Peyer's patch (tissue), 4 donors: ENCODE measurements at places on chromosomes 12 and 14. TPM values are rescaled to one million over a fixed set of nuclear protein-coding genes. Genes with fewer than 3 reads are reported as not detected.

Gene PIWIL1
- not detected for total RNA-seq

Gene CCDC175
- total RNA-seq, result not detected

Gene EEF1AKMT3
- total RNA-seq, result 2.5 TPM

Gene NFYB
- 16.5 TPM for total RNA-seq

Gene IRAK3
- 5.5 TPM for total RNA-seq

Gene GALNT9
- total RNA-seq, result not detected

Gene CD4
- total RNA-seq, result 2.8 TPM

Gene LYZ
- 152 TPM for total RNA-seq

Gene SERPINA9
- 0.80 TPM for total RNA-seq

Gene IL26
- not detected for total RNA-seq

Gene PTPRQ
- 0.13 TPM for total RNA-seq

DNA sequence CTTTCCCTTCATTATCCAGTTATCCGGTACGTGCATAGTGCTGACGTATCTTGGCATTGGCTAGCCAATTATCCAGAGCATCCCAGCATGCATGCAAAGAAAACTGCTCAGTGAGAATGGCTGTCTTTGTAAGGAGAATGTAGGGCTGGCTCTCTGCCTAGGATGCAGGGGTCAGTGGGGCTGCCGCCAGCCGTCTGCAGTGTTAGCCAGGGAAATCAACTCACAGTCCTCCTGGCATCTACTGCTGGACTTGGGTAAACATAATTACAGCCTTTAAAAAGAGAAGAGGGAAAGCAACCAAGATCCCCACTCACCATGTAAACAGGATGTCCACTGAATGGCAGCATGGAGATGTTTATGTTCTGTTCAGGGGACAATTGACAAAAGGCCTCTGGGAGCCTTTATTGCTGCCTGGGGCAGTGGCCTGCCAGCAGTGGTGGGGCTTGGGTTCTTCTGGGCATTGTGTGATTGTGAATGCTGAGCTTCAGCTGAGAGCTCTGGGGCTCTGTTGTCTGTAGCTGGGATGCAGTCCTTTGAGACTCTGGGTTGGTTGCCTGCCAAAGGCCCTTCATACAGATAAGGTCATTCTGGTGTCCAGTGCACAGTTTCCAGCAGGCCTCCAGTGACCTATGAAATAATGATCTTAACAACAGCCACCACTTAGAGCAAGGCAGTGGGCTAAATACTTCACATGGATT lies 121.8 kb downstream of the TBC1D30 start:
- no peak overlapping the region for H3K4me3 ChIP-seq
- H3K4me1 ChIP-seq, result no peaks in the 10 kb centered on the region
- H3K27ac ChIP-seq, result no peak overlapping the region
- no peak for DNase-seq
- no peaks in the 10 kb centered on the region for H3K27me3 ChIP-seq
- H3K36me3 ChIP-seq, result no peaks in the 10 kb centered on the region

DNA sequence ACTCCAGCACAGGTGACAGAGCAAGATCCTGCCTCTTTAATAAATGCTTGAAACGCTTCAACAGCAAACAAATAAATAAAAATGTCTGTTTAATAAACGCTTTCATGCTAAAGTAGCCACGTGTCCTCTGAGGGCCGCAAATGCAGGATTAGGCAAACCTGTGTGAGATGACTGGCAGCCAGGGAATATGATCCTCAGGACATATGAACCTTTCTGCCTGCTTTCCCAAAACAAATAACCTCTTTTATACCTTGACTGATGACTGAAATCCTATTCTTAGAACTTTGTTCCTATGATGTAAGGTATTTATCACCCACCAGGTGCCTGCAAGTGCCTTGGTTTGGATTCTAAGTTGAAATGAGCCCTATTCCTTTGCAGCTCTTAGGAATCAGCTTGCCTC lies 14.5 kb upstream of the FLVCR2 start:
- no peaks in the 10 kb centered on the region for H3K36me3 ChIP-seq
- H3K27ac ChIP-seq, result no peak overlapping the region
- peaks cover 5% of the 10 kb centered on the region for H3K4me1 ChIP-seq

- no peak overlapping the region for H3K27ac ChIP-seq
- no peak for DNase-seq
- H3K36me3 ChIP-seq, result no peaks in the 10 kb centered on the region
- no peaks in the 10 kb centered on the region for H3K27me3 ChIP-seq
Observed at GRCh38 chr12:118986050-118986449, 4.7 kb downstream of the SRRM4 start.

- no peak overlapping the region for H3K27ac ChIP-seq
- no peak overlapping the region for H3K4me3 ChIP-seq
- H3K27me3 ChIP-seq, result no peaks in the 10 kb centered on the region
- DNase-seq, result no peak
- no peaks in the 10 kb centered on the region for H3K4me1 ChIP-seq
- H3K36me3 ChIP-seq, result no peaks in the 10 kb centered on the region
Observed at GRCh38 chr12:17283563-17283962, 677.6 kb upstream of the LMO3 start.

- H3K4me3 ChIP-seq, result no peak overlapping the region
- no peak for DNase-seq
- no peaks in the 10 kb centered on the region for H3K36me3 ChIP-seq
- no peaks in the 10 kb centered on the region for H3K4me1 ChIP-seq
- no peak overlapping the region for H3K27ac ChIP-seq
- H3K27me3 ChIP-seq, result no peaks in the 10 kb centered on the region
Observed at GRCh38 chr14:93707475-93707874, 80.8 kb downstream of the PRIMA1 start.

GRCh38 chr14:76104802-76105355 lies 46.8 kb upstream of the GPATCH2L start:
- H3K4me1 ChIP-seq, result no peaks in the 10 kb centered on the region
- H3K27ac ChIP-seq, result no peak overlapping the region
- H3K27me3 ChIP-seq, result no peaks in the 10 kb centered on the region

DNA sequence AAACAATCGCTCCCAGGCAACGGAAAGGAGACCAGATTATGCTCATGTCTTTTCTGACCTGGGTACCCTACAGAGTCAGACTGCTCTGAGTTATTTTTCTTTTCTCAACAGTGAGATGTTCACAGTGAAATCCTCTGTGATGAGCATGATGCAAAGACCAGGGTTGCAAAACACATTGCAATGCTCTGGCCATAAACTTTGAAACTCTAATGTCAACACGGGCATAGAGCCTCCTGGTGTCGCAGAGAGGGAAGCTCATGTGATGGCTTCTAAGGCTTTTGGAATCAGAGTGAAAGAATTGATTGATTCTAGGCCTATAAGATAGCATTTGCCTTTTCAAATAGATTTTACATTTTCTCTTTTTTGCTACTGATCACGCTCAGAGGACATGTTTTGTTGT lies 193.4 kb downstream of the RASSF9 start:
- no peak overlapping the region for H3K4me3 ChIP-seq
- no peaks in the 10 kb centered on the region for H3K27me3 ChIP-seq
- H3K4me1 ChIP-seq, result no peaks in the 10 kb centered on the region
- DNase-seq, result no peak
- H3K36me3 ChIP-seq, result no peaks in the 10 kb centered on the region
- H3K27ac ChIP-seq, result no peak overlapping the region

- H3K4me3 ChIP-seq, result no peak overlapping the region
- no peaks in the 10 kb centered on the region for H3K36me3 ChIP-seq
- peaks cover 9% of the 10 kb centered on the region for H3K27me3 ChIP-seq
- DNase-seq, result no peak
Observed at GRCh38 chr12:113052326-113052725, 4.2 kb upstream of the DTX1 start.

GRCh38 chr12:111943929-111944328 lies 69.0 kb downstream of the TMEM116 start:
- no peak overlapping the region for H3K4me3 ChIP-seq
- DNase-seq, result no peak
- H3K27me3 ChIP-seq, result no peaks in the 10 kb centered on the region
- no peak overlapping the region for H3K27ac ChIP-seq
- H3K36me3 ChIP-seq, result no peaks in the 10 kb centered on the region

GRCh38 chr12:103647267-103647666 lies 60.2 kb downstream of the STAB2 start:
- no peaks in the 10 kb centered on the region for H3K36me3 ChIP-seq
- peaks cover 4% of the 10 kb centered on the region for H3K4me1 ChIP-seq
- no peaks in the 10 kb centered on the region for H3K27me3 ChIP-seq
- H3K27ac ChIP-seq, result no peak overlapping the region
- DNase-seq, result no peak

- no peak for DNase-seq
- H3K27me3 ChIP-seq, result no peaks in the 10 kb centered on the region
- no peaks in the 10 kb centered on the region for H3K36me3 ChIP-seq
- no peak overlapping the region for H3K27ac ChIP-seq
Observed at GRCh38 chr12:38886931-38887330, 18.5 kb downstream of the CPNE8 start.

DNA sequence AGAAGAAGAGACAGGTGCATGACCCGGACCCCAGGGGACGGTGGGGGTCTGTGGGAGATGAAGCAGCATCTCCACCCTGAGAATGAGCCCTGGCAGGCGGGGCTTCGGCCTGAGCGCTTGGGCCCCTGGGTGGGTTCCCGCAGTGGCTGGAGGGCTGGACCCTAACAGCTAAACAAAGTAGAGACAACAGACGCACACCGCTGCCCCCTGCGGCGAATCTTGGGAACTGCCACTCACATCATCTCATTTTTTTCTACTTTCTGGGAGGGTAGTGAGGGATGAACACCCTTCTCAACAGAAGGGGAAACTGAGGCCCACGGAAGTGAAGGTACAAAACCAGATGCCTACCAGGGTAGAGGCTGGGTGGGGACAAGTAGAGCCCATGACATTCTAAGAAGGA lies 104.7 kb downstream of the RFLNA start:
- no peak overlapping the region for H3K4me3 ChIP-seq
- DNase-seq, result no peak
- H3K27me3 ChIP-seq, result no peaks in the 10 kb centered on the region
- no peaks in the 10 kb centered on the region for H3K4me1 ChIP-seq

GRCh38 chr12:30450872-30451271 lies 244.8 kb downstream of the IPO8 start:
- H3K27ac ChIP-seq, result no peak overlapping the region
- no peaks in the 10 kb centered on the region for H3K36me3 ChIP-seq
- DNase-seq, result no peak
- no peak overlapping the region for H3K4me3 ChIP-seq
- no peaks in the 10 kb centered on the region for H3K27me3 ChIP-seq

- DNase-seq, result no peak
- no peaks in the 10 kb centered on the region for H3K27me3 ChIP-seq
- no peak overlapping the region for H3K27ac ChIP-seq
- no peaks in the 10 kb centered on the region for H3K36me3 ChIP-seq
Observed at GRCh38 chr14:79101388-79101787, 931.2 kb downstream of the NRXN3 start.

- H3K4me1 ChIP-seq, result no peaks in the 10 kb centered on the region
- H3K27ac ChIP-seq, result no peak overlapping the region
- no peaks in the 10 kb centered on the region for H3K27me3 ChIP-seq
- no peak overlapping the region for H3K4me3 ChIP-seq
Observed at GRCh38 chr12:94532490-94533422, 73.1 kb upstream of the CEP83 start.

- H3K27me3 ChIP-seq, result no peaks in the 10 kb centered on the region
- H3K36me3 ChIP-seq, result no peaks in the 10 kb centered on the region
- H3K4me1 ChIP-seq, result no peaks in the 10 kb centered on the region
Observed at GRCh38 chr12:126061777-126062176, 996.5 kb downstream of the AACS start.

DNA sequence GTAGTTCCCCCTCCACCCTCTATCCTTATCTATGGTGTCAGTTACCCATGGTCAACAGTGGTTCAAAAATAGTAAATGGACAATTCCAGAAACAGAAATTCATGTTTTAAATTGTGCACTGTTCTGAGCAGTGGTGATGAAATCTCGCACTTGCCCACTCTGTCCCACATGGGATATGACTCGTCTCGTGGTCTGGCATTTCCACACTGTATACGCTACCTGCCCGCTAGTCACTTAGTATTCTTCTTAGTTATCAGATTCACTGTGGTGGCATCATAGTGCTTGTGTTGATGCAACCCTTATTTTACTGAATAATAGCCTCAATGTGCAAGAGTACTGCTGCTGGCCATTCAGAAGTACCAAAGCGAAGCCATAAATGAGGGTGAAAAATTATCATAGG lies 507.0 kb downstream of the SNAPC1 start:
- H3K4me3 ChIP-seq, result no peak overlapping the region
- DNase-seq, result no peak
- no peaks in the 10 kb centered on the region for H3K4me1 ChIP-seq
- no peaks in the 10 kb centered on the region for H3K36me3 ChIP-seq

GRCh38 chr14:30572237-30572636 lies 13.3 kb downstream of the G2E3 start:
- no peaks in the 10 kb centered on the region for H3K27me3 ChIP-seq
- H3K27ac ChIP-seq, result no peak overlapping the region
- no peaks in the 10 kb centered on the region for H3K4me1 ChIP-seq

DNA sequence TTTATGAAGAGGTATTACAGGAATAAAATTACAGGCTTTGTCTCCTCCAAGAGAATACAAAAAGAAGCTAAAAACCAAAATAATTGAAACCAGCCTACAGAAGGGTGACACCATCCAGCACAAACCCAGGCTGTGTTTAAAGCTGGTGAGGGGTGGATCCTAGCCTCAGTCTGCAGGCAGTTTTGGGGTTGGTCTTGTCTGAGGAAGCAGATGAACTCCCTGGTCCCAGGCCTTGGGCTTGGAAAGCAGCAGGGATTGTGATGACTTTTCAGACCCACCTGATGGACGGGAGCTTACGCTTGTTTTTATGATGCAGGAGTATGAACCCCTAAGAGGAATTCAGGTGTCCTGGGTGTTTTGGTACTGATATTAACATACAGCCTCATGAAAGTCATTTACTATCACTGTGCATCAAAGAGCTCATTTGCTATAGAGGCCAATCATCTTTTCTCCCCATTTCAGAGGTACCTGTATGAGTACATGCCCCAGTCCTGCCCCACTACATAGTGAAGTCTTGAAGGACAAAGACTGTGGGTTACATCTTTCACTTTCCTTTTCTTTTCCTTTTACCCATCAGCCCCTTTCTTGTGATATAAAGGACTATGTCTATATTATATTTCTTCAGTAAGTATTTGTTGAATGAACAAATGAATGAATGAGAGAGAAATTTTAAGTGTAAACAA lies 18.1 kb downstream of the PRICKLE1 start:
- no peaks in the 10 kb centered on the region for H3K27me3 ChIP-seq
- DNase-seq, result no peak
- H3K4me1 ChIP-seq, result no peaks in the 10 kb centered on the region

DNA sequence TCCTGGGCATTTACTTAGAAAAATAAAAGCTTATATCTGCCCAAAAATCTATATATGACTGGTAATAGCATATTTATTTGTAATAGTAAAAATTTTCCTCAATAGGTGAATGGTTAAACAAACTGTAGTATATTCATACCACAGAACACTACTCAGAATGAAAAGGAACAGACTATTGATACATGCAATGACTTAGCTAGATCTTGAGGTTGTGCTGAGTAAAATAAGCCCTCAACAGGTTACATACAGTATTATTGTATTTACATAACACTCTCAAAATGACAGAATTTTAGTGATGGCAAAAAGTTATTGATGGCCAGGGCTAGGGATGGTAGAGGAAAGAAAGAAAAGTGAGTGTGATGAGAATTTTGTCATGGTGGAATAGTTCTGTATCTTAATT lies 178.4 kb downstream of the BMP4 start:
- DNase-seq, result no peak
- H3K36me3 ChIP-seq, result no peaks in the 10 kb centered on the region
- no peaks in the 10 kb centered on the region for H3K27me3 ChIP-seq
- H3K4me3 ChIP-seq, result no peak overlapping the region
- H3K27ac ChIP-seq, result no peak overlapping the region
- no peaks in the 10 kb centered on the region for H3K4me1 ChIP-seq
